ENCODE measurements at places on chromosomes 5 and 9. TPM values are rescaled to one million over a fixed set of nuclear protein-coding genes. Genes with fewer than 3 reads are reported as not detected.

- no peak for DNase-seq
Measured at GRCh38 chr9:78539904-78540303, 243.0 kb downstream of the PSAT1 start.

Gene ANKRD33B
- 7.1 TPM for polyA plus RNA-seq

Gene KCNMB1
- polyA plus RNA-seq = 0.08 TPM

DNA sequence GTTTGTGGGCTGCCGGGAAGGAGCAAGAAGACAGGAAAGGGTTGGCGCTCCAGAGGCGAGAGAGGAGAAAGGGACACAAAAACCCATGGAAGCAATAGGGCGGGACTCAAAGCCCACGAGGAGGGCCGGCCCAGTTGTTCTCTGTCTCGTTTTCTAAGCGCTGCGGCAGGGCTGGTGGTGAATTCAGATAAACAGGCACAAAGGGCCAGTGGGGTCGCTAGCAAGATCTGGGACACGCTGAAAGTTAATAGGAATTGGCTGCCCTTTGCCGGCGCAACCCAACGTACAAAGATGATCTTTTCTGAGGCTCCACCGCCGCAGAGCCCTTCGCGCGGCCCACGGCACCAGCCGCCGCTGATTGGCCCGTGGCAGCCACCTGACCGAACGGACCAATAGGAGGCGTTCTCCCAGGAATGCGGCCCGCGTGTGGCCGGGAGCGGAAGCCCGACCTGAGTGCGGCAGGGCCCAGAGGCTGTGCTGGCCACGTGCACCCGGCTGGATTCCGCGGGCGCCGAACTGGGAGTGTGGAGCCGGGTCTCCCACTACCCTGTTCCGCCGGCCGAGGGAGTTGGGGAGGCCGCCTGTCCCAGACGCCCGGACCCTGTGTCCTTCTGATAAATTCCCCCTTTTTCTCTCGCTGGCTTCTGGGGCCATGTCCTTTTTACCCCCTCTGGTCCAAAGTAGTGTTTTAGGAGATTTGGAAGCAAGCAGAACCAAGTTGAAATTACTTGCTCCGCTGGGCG, 16.8 kb upstream of the NSD1 start:
- DNase-seq = peak; percentile 94

- DNase-seq = no peak
Measured at GRCh38 chr5:36478646-36479317, 127.6 kb upstream of the SLC1A3 start.

DNA sequence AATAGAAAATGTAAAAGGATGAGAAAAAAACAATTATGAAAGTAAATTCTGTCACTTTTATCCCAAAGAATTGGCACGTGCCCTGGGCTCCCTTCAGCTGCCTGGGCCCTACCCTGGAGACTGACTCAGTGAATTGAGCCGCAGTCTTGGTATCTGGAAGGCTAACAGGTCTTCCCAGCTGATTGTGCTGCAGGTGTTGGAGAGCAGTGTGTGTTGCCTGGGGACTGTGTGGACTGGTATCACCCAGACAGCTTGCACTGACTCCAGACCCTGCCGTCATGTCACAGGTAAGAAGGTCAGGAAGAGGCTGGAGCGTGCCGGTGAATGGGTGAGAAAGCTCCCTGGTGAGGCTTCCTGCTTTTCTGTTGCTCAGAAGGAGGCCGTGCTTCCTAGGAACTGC, 83.3 kb downstream of the AOPEP start:
- DNase-seq = no peak

- DNase-seq = no peak
Measured at GRCh38 chr5:168826246-168826725, 247.1 kb upstream of the PANK3 start.

Gene FAM200C
- 2.6 TPM for polyA plus RNA-seq

GRCh38 chr5:112385566-112385965, 33.5 kb downstream of the EPB41L4A start:
- DNase-seq = no peak

GRCh38 chr5:18099261-18099660, 465.0 kb downstream of the TAF11L14 start:
- no peak for DNase-seq

GRCh38 chr5:14870337-14871213, 1.0 kb downstream of the ANKH start:
- no peak for DNase-seq

DNA sequence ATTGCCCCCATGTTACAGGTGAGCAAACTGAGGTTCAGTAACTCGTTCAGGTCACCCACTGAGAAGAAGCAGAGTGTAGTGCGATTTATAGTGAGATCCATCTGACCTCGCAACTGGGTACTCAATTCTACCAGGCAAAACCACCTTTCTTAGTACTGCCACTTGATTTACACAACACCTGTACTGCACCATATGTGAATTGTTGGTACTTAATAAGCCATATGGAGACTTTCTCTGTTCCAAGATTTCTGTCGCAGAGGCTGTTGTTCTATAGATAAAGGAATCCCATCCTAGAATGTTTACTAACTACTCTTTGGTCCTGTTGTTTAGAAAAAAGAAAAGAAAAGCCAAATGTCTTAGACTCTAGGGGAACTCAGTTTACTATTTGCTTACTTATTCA, 287.5 kb downstream of the KCTD16 start:
- DNase-seq = no peak

Gene CORO2A
- polyA plus RNA-seq = 15.3 TPM

DNA sequence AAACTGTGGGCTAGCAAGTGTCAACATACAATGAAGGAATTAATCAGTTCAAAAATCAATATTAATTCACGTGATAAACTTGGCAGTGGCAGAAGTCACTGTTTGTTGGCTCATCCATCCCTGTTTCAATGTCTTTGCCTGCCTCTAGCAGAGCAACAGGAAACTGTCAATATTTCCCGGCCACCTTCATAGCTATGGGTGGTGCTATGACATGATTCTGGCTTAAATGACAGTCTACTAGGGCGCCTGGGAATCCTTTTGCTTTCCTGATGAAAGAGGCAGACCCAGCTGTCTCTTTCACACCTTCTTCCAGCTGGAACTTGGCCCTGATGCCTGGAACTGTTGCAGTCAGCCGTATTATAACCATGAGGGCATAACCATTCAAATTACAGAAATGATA, 72.1 kb upstream of the DNAH5 start:
- no peak for DNase-seq

Gene FYB1
- not detected for polyA plus RNA-seq

DNA sequence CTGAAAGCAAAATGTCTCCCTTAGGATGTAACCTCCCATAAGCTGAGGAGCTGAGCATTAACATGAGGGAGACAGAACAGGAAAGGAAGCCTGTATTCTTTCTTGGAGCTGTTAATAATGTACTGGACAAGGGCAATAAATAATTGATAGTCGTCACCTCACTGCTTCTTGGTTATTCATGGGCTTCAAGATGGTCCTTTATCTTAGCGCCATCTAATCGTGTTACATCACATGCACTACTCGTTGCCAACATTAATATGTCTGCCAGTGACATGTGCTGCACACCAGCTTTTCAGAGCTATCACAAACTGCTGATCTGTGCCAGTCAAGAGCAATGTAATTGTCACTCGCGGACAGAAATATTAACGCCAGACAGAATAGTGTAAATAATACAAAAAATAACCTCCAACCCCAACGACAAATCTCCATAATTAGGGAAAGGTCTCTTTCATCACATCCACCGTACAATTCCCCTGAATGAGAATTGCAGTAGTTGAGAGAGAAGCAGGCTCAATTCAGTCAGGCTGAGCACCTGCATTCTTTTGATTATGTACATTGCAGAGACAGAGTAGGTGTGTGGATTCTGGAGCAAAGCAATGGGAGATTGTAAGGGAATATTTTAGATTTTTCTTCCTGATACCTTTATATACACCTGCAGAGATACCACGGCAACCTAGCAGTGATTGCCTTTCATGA, 267.1 kb downstream of the SPATA31D1 start:
- no peak for DNase-seq

DNA sequence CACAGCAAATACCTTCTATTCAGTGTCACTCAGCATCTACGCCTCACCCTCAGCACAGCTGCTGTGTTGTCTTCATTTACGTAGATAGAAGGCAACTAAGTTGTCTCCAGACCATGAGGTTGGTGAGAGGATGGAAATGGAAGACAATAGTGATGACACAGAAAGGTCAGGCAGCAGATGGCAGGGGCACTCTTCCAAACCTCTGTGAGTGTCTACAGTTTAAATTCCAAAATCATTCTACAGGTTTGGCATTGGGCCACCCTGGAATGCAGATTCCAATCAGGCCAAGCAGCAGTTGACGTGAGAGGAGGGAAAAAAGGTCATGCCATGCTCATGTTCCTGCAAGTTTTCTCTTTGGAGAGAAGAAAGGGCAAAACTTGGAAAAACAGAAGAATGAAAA, 68.7 kb upstream of the ADAMTSL1 start:
- DNase-seq = no peak

GRCh38 chr5:1555011-1555807, 31.4 kb upstream of the LPCAT1 start:
- DNase-seq = no peak

Gene ELAVL2
- 2.4 TPM for polyA plus RNA-seq

DNA sequence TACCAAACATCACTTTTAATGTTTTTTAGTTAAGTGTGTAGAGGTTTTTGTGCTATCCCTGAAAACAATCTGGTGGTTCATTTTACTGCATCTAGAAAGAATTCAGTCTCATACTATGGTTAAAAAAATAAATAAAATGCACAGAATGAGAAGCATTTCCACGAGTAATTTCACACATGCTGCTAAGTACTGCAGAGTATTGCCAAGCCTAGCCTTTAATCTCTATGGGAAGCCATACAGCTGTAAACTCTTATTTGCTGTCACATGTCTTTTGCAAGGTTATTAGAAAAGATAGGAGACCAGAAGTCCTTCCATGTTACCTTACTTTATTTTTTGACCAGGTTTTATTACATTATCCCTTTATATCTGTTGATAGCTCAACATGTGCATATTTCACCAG, 37.6 kb upstream of the MAN2A1 start:
- DNase-seq = no peak

GRCh38 chr5:141430332-141431113, at the start of gene PCDHGA12:
PCDHGA12 (plus strand) TSS chr5:141430507; CDS start chr5:141430760, 253 bp downstream.
- DNase-seq = no peak

Gene ENTPD2
- 1.9 TPM for polyA plus RNA-seq

- DNase-seq = no peak
Measured at GRCh38 chr5:107916731-107917725, 246.3 kb upstream of the EFNA5 start.

- DNase-seq = no peak
Measured at GRCh38 chr5:16754086-16754485, 137.3 kb upstream of the RETREG1 start.

- DNase-seq = no peak
Measured at GRCh38 chr5:99068944-99069650, 140.3 kb upstream of the CHD1 start.

GRCh38 chr9:91156451-91157234, 205.1 kb downstream of the AUH start:
- no peak for DNase-seq

GRCh38 chr5:32802764-32803163, 91.6 kb downstream of the NPR3 start:
- DNase-seq = no peak

DNA sequence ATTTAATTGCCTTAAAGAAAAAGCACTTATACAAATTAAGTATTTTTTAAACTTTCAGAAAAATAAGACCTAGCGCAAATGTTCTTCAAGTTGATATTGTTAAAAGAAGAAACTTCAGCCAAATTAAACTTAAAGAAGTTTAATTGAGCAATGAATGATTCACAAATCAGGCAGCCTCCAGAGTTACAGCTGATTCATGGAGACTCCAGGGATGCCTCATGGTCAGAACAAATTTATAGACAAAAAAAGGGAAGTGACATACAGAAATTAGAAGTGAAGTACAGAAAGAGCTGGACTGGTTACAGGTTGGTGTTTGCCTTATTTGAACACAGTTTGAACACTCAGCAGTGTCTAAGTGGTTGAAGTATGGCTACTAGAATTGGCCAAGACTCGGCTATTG, 60.3 kb downstream of the CDKN2A start:
- DNase-seq = no peak

Gene CCDC180
- polyA plus RNA-seq = 2.6 TPM

- DNase-seq = no peak
Measured at GRCh38 chr5:77947041-77947428, 170.9 kb upstream of the TBCA start.

Gene GAPVD1
- 5.5 TPM for polyA plus RNA-seq

DNA sequence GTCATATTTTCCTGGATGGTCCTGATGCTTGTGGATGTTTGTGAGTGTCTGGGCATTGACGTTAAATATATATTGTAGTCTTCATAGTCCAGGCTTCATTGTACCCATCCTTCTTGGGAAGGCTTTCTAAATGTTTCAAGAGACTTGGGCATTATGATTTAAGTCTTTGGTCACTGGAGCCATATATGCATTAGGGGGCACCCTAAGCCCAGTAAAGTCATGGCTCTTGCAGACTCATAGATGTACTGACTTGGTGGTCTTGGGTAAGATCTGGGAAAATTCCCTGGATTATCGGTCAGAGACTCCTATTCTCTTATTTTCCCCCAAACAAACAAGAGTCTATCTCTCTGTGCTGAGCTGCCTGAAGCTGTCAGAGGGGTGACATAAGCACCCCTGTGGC, 271.1 kb downstream of the TRIM36 start:
- no peak for DNase-seq

Gene HAUS6
- polyA plus RNA-seq = 9.1 TPM

DNA sequence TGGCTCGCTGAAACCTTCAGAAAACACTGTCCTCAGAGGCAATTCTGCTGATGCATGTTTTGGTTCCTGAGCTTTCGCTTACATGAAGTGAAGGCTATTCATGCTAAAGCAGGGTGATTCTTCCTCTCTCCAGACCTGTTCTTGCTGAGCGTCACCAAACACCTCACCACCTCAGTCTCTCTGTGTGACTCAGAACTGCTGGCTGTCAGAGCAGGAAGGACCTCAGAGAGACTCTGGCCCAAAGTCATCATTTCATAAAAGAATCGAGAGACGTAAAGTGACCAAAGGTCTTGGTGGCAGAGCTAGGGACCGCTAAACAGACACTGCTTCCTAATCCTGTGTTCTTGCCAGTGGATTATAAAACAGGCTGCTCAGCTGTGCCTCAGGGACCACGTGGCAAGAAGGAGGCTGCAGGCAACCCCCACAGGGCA, 73.8 kb downstream of the LHFPL2 start:
- no peak for DNase-seq

- DNase-seq = peak; percentile 85
Measured at GRCh38 chr5:141001844-141002604, 35.7 kb downstream of the PCDHAC2 start.

DNA sequence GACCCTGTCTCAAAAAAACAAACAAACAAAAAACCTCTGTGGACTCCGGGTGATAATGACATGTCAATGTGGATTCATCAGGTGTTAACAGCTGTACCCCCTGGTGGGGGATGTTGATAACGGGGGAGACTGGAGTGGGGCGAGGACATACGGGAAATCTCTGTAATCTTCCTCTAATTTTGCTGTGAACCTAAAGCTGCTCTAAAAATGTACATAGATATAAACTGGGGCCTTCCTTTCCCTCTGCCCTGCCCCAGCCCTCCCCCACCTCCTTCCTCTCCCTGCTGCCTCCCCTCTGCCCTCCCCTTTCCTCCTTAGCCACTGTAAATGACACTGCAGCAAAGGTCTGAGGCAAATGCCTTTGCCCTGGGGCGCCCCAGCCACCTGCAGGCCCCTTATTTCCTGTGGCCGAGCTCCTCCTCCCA, 1.4 kb upstream of the CEL start:
- DNase-seq = no peak

- no peak for DNase-seq
Measured at GRCh38 chr9:83656032-83656680, 33.2 kb downstream of the IDNK start.

- DNase-seq = no peak
Measured at GRCh38 chr9:127960410-127961154, 20.2 kb downstream of the EEIG1 start.

- DNase-seq = no peak
Measured at GRCh38 chr5:154395407-154396106, 50.2 kb upstream of the SAP30L start.

Gene ANKHD1
- 52.0 TPM for polyA plus RNA-seq

Gene STPG3
- not detected for polyA plus RNA-seq

Gene NRG2
- 0.49 TPM for polyA plus RNA-seq
